ENCODE measurements at places on chromosomes 6 and 20.

DNA sequence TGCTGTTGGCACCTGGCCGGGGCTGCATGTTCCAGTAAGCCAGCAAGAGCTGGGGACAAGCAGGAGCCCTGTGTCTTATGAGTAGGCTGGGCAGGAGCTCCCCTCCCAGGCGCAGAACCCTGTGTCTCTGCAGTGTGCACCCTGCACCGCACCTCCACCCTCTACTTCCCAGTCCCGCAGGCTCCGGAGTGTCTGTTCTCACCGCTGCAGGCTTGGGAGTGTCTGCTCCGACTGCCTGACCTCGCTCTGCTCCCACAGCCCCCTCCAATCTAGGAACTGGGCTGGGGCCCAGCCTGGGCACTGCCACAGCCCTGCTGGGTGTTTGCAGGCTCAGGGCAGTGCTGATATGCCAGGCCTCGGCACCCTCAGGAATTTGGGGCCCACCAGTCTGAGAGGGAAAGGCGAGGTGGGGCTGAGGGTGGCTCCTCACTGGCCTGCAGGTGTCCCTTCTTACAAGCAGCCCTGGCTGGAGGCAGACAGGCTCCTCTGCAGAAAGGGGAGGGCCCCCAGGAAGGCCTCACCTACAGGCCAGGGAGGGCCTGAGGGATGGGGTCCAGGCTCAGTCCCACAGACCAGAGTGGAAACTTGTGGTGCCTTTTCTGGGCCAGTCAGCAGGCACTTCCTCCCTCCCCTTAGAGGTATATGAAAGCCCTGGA is 871.6 kb upstream of the GJE1 start:
- no peak for DNase-seq

DNA sequence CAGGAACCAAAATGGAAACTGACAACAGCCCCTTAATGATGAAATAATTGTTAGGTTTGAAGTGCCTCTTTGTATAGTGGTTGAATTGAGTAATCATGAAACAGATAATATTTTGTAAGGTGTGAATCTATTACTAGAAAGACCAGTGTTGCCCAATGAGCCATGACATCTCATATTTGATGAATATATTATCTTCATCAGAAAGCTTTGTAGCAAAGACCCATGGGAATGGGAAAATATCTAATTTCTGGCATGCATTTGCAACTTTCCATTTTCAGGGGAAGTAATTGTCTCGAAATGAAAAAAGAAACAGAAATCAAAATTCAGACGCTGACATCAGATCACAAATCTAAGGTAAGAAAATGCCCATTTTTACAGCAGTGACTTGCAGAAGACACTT is 57.3 kb upstream of the LAMP5 start:
- no peak for DNase-seq

DNA sequence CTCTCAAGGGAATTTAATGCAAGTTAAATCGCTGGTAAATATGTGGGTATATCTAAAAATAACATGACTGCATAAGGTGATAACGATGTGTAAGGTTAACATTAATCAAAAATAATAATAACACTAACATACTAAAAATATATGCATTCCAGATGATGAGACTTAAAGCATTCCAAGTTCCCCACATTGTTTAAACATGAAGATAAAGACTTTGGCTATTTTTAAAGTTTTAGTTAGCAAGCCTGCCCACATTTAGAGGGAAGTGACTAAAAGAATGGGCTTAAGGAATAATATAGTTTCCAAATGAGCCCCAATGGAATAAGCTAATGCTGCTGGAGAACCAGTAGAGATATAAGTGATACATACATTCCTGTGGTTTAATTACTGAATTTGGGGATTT is 941.3 kb downstream of the TBC1D32 start:
- no peak for DNase-seq

GRCh38 chr6:138416206-138416605 is 12.2 kb downstream of the HEBP2 start:
- no peak for DNase-seq

GRCh38 chr6:108746366-108746765 is 101.9 kb upstream of the ARMC2 start:
- DNase-seq = no peak

- no peak for DNase-seq
Measured at GRCh38 chr6:157520117-157520406, 139.1 kb downstream of the ZDHHC14 start.

GRCh38 chr20:12318043-12318442 is 400.4 kb downstream of the BTBD3 start:
- DNase-seq = no peak

DNA sequence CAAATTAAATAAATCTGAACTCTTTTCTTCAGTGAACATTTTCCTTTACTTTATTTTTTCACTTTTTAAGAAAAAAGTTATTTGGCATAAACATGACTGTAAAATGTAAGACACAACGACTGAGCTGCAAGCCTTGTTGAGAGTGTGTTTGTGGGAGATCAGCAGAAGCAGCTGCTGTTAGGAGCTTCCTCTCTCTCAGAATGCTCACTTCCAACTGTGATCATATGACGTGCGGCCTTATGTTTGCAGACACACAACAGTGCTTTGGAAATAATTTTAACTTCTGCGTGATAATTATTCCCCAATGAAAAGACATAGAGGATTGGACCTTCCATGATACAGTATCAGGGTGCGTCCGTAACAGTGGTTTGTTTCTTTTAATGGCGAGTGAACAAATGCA is 104.0 kb downstream of the ARHGAP18 start:
- DNase-seq = no peak
